ENCODE measurements at places on chromosomes 5 and 9.

GRCh38 chr5:138752341-138752950 is 779 bp upstream of the CTNNA1 start:
- no peak for DNase-seq

DNA sequence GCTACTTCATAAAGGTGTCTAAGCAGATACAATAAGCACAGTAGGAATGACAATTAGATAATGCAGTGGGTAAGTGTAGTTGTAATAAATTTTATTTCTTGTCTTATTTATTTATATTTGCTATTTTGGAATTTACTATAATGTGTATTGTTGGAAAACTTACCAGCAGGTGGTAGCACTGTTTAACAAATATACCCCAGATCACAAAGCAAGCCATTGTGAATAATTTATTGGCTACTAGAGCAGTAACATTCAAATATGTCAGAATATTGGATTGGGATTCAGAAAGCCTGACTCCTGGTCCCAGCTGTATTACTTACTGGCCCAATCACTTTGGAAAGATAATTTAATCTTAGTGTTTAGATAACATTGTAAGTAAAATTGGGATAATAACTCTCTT is 78.0 kb downstream of the ISOC1 start:
- DNase-seq = no peak

DNA sequence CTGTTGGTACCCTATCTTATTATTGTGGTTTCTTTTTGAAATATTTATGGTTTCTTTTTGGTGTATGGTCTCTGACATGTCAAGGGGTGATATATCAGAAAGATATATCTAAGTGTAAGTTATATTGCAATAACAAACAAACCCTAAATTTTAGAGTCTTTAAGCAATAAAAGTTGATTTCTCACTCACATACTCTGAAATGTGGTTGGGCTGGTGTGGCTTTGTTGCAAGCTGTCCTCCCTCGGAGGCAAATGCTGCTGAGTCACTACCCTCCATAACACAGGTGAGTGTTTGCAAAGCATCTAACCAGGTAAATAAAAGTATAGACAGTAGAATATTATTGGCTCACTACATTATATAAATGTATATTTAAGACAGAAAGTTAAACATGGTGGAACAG is 253.2 kb downstream of the CDH18 start:
- no peak for DNase-seq

GRCh38 chr9:20462410-20462809 is 159.9 kb downstream of the MLLT3 start:
- no peak for DNase-seq

GRCh38 chr5:77409870-77410621 is 82.1 kb downstream of the WDR41 start:
- DNase-seq = no peak

DNA sequence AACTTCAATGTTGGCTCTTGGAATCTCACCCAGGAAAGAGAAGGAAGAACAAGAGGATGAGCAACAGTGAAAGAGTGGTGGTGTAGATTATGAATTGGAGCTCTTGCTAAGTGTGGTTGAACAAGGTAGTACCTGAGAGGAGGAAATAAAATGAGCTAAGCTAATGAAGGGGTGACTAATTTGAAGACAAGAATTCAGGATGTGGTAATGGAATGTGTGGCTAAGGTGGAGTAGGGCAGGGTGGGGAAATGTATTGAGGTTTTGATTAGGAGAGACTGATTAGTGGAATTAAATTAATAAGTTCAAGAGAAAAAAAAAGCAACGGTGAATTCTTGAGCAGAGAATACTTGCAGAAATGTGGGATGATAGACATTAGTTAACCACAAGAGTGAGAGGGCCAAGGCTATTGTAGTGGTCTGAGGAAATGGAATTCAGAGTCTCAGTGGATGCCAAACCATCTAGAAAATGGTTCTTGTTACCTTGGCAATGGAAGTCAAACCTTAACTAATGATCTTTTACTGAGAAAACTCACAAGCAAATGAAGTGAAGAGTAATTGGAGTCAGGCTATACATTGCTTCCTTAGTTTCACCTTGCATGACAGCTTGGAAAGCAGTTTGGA is 648.3 kb upstream of the ZNF608 start:
- DNase-seq = no peak

GRCh38 chr5:178526773-178527457 is 63.3 kb downstream of the COL23A1 start:
- no peak for DNase-seq

DNA sequence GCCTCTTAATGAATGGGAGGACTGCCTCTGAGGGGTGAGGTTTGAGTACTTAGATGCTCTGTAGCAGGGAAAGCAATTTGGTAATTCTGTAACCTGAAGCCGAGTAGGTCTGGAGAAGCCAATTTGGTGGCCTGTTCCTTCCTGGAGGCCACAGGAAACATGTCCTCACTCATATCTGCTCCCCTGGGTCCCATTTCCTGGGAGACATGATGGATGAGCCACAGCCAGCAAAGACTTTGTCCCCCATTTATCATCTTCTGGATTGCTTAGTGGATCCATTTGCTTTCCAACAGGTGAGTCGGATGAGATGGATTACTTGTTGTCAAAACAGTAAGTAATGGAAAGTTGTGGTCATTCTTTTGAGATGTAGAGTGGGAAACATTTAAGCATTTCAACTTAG is 99.8 kb upstream of the KLF9 start:
- no peak for DNase-seq

GRCh38 chr5:177402271-177403043 is 2.0 kb upstream of the PFN3 start:
- DNase-seq = peak; percentile 74

GRCh38 chr5:88886746-88887341 is 3.9 kb upstream of the MEF2C start:
- peak; percentile 75 for DNase-seq

- no peak for DNase-seq
Measured at GRCh38 chr5:180823346-180823745, 20.7 kb upstream of the MGAT1 start.

DNA sequence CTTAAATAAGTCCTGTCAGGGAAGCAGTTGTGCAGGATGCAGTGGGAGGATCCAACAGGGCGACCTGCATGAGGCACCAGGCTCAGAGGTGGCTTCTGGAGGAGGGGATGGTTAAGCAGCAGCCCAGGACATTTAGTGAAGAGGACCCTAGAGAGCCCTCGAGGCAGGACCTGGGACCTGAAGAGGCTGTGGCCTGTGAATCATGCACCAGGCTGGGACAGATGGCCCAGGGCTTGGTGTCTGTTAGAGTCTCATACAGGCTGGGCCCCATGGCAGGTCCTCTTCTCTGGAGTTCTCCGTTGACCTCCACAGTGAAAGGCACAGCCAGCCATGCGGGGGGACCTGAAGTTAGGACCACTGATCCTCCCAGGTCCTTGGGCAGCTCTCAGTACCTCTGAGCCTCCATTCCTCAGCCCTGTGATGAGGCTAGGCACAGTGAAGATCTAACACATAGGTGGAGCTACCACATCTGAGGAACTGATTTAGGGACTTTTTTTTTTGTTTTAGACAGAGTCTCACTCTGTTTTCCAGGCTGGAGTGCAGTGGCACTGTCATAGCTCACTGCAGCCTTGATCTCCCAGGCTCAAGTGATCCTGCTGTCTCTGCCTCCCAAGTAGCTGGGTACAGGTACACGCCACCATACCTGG is 60.8 kb upstream of the GARNL3 start:
- DNase-seq = no peak

- DNase-seq = peak; percentile 46
Measured at GRCh38 chr9:4519604-4520003, 29.3 kb downstream of the SLC1A1 start.

GRCh38 chr9:70120834-70121510 is 77.3 kb downstream of the MAMDC2 start:
- DNase-seq = no peak
